GOT3 (cell line): ENCODE measurements at places on chromosomes 2 and 18.

DNA sequence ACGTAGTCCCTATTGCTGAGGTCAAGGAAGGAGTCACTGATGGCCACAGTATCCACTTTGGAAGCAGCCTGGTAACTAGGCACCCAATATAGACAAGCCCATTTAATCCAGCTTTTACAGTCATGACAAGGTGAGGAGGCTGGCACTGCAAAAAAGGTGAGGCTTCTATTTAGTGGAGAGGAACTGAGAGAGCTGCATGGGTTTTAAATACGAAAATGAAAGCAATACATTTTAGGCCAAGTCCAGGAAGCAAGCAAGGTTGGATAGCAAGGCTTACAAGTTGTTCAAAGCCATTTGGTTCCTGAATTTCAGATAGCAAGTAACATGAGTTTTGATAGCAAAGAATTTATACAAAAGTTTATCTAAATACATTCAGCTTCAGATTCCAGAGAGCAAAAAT lies 80.4 kb downstream of the SGPP2 start:
- DNase-seq, result no peak

DNA sequence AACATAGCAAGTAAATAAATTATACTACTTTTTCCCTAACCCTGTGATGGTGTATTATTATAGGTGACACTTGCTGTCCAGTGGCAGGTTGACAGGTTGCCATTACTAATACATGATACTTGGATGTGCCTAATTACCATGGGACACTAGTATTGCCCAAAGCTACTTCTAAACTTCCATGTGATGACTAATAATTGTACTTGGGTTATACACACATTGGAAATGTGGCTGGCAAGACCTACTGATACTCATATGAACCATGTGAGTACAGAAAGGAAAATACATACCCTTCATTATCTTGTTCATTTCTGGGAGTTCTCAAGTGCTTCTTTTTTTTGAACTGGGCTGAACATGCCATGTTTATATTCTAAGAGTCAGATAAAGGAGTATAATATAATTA lies 156.4 kb downstream of the IKZF2 start:
- no peak for DNase-seq

- DNase-seq, result no peak
Measured at GRCh38 chr2:25165992-25166875, 2.1 kb downstream of the POMC start.

DNA sequence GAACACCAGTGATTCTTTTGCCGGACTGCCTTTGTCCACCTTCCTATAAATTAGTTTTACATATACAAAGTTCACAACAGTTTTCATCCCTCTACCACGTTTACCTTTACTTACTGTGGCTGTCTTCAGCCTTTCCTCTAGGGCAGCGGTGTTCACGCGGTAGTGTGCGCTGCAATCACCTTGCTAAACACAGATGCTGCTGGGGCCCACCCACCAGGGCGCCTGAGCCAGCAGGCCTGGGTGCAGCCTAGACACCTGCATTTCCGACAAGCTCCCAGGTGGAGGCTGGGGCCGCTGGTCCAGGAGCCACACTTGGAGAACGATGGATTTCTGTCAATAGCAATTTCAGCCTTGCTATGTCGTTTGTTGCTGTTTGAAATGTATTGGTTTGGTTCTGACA lies 83.1 kb downstream of the NDUFA10 start:
- no peak for DNase-seq

DNA sequence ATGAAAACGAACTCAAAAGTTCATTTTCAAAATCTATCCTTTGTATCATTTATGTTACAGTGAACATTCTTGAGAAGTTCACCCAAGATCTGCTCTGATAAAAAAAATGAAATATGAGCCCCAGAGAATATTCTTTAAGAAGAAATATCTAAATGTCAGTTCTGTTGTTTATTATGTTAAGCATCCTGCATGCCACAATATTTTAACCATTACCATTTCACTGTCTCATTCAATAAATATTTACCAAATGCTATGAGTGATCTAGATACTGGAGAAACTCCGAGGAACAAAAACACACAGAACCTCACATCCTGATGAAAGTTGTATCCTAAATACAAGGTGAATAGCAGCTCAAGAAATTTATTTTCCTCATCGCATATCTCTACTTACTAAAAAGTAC lies 170.2 kb downstream of the ZNF385B start:
- DNase-seq, result no peak

DNA sequence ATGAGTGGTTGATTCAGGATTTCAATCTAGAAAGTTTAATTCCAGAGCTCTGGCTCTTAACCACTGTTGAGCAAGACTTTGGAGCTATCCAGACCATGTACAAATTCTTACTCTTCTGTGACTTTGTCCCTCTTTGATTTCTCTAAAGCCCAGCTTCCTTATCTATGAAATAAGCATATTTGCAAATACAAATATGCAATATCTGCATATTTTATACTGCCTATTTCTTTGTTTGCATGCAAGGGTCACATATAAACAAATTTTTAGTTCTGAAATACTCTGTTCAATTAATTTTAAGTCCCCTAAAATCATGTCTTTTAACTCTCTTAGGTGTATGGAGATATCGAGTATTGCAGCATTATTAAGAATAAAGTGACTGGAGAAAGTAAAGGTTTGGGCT lies 5.5 kb downstream of the RBM45 start:
- DNase-seq, result no peak

- no peak for DNase-seq
Measured at GRCh38 chr18:10299643-10300042, 154.8 kb upstream of the APCDD1 start.

- no peak for DNase-seq
Measured at GRCh38 chr2:207765547-207765946, 4.2 kb downstream of the FZD5 start.

- DNase-seq, result no peak
Measured at GRCh38 chr2:51031021-51031780, 731 bp downstream of the NRXN1 start.

GRCh38 chr2:174327841-174328113 lies 7.0 kb upstream of the SP9 start:
- DNase-seq, result no peak

DNA sequence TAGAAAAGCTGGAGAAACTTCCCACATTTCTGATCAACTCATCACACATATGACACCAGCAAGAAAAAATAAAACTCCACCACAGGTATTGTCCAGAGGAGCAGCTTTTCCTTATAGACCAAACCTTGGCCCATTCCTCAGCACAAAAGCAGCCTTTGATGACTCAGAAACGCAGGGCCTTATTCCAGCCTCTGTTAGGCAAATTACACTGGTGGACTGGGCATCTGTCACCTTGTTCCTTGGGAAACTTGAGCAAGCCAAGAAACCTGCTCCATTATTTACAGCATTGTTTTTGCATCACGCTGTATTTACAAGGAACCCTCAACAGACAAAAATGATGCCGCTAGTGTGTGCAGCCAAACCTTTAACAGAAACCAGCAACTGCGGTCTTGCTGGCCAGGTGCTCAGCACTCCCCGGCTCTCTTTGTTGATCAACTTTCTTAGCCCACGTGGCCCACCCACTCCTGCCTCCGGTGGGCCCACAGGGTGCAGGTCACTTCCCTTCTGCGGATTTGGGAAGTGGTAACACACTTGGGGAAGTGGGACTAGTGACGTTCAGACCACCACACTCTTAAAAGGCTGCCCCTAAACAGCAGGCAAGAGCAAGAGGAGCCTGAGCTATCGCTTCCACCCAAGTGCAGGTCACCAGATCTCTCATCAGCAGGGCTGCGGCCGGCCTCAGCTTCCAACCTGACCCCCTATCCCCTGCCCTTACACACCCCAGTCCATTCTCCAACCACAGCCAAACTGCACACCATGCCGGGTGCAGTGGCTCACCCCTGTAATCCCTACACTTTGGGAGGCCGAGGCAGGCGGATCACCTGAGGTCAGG lies 1.5 kb downstream of the AP1S3 start:
- no peak for DNase-seq

- no peak for DNase-seq
Measured at GRCh38 chr2:236915186-236915585, 170.5 kb upstream of the COPS8 start.

DNA sequence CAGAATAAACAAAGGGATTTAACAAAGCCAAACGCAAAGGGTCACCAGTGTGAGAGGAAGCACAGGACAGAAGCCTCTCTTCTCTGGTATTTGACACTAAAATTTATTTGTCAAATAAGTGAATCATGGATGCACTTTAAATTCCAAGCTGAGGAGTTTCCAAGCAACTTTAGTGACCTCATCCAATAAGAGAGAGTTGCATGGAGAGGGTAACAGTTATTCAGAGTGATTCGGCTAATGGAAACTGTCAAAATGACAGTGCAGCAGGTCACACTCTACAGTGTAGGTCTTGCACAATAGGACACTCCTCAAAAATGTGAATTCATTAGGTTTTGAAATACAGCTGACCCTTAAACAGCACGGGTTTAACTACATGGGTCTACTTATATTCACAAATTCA lies 103.9 kb upstream of the ACVR1C start:
- DNase-seq, result no peak

DNA sequence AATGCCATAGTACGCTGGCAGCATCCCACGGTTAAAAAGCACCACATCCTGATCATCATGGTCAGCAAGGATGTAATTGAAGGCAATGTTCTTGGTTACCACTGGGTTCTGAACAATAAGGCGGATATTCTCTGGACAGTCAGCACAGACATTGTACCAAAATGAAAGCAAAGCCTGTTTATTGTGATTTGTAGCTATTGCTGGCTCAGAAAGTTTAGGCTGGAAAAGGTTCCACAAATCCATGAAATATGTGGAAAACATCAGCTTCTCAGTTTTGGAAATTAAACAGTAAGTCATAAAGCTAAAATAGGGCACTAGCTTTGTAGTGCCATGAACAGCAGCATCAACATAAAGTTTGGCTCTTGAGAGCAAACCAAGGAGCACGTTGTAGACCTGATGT lies 52.2 kb downstream of the C2orf74 start:
- no peak for DNase-seq

DNA sequence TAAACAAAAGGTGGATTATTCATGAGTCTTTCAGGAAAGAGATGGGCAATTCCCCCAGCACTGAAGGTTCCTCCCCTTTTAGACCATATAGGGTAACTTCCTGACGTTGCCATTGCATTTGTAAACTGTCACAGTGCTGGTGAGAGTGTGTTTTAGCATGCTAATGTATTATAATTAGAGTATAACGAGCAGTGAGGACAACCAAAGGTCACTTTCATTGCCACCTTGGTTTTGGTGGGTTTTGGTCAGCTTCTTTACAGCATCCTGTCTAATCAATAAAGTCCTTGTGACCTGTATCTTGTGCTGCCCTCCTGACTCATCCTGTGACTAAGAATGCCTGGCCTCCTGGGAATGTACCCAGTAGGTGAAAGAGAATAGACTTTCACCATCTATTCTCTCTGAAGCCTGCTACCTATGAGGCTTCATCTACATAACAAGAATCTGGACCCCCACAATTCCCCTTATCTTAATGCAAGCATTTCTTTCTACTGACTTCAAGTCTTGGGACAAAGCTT lies 148.7 kb downstream of the CABLES1 start:
- no peak for DNase-seq

DNA sequence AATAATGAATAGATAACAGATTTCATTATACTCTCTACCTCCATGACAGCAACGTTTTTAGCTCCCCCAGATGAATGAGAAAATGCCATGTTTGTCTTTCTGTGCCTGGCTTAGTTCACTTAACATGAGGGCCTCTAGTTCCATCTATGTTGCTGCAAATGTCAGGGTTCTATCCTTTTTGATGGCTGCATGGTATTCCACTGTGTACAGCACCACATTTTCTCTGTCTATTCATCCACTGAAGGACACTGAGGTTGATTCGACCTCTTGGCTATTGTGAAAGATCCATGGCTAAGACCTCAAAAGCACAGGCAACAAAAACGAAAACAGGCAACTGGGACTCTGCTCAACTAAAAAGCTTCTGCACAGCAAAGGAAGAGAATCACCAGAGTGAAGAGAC lies 264.6 kb downstream of the HDAC4 start:
- DNase-seq, result no peak

GRCh38 chr2:143526498-143526897 lies 397.3 kb downstream of the ARHGAP15 start:
- DNase-seq, result no peak

DNA sequence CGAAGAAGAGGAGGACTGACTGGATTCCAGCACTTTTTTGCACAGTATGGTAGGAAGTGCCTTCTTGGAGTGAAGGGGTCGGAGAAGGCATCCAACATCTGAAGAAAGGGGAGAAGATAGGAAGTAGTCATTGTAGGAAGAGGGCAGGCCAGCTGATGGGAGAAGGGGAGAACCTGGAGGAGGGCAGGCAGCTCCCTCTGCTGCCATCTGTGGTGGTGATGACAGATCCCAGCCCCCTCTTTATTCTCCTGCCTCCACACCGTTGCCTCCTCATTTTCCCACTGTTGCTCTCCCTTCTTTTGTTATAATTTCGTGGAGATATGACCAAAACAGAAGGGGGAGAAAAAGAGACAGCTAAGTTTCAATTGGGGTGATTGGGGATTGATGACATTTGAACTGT lies 2.9 kb upstream of the SCYGR2 start:
- DNase-seq, result no peak

DNA sequence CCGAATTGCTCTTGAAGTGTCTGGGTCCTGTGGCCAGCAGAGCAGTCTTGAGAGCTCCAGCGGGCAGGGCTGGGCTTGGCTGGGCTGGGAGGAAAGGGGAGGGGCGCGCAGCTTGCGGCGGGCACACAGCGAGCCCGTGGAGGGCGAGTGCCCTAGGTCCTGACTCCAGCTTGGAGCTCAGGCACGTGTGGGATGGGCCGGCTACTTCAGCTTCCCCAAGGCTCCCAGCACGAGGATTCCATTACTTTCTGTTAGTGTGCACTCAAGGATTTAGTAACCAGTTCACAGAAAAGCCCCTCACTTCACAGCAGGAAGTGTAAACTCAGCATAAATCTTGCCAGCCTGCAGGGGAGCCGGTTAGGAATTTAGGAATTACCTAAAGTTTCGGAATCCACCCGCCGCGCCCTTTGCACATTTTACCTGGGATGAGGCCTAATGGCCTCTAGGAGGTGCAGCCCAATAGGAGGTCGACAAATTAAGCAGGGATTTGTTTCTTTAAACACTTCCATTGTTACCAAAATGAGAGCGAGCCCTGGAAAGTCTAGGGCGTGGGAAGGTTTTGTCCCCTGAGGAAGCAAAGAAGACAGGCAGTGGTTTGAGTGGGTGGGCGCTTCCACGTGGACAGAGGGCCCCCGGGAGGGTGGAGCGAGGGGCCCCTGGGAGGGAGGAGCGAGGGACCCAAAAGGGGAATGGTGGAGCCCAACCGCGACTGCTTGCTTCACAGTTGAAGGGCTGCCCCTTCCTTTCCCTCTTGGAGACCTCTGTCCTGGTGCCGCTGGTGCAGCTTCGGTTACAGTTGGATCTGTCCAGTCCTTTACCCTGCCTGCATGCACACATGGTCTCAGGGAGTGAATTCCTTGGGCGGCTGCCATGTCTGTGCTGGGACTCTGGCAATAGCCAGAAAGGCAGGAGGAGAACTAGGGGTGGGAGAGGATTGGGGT lies 93.3 kb downstream of the CTAGE1 start:
- no peak for DNase-seq
